CD4-positive, alpha-beta memory T cell (primary cell): ENCODE measurements at places on chromosomes 2 and 18.

DNA sequence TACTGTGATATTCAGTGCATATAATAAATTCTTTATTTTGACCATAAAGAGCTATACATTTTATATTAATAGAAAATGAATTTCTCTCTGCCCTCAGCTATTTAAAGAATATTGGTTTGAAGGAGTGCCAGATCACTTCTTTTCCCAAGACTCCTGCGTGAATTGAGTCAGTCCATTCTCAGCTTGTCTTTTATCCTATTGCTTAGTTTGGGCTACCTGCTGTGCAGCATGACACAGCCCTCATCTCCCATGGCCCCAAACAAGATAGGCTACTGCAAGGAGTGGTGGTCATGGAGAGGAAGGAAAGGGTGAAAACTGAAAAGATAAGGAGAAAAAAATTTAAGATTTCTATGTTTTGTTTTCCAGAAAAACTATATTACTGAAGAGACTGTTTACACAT, 10.1 kb upstream of the FBXO11 start:
- no peak for DNase-seq

- no peak for DNase-seq
These were observed 48.6 kb upstream of the RALBP1 start for GRCh38 chr18:9426753-9427152.

GRCh38 chr2:126748929-126749518, 93.1 kb downstream of the GYPC start:
- DNase-seq, result no peak

DNA sequence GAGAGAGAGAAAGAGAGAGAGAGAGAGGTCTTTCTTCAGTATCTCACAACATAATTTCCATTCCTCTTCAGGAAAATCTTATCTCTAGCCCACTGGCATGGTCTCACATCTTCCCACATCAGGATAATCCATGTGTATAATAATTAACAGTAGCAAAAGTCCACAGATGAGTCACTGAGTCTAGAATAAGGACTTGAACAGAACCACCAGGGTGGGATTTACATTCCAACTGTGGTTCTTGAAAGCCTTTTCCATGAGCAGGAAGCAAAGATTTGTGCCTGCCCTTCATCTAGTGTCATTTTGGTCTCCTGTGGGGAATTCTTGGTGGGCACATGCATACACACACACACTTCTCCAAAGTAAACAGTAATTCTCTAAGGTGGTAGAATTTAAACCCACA, 107.1 kb upstream of the TCF4 start:
- DNase-seq, result no peak

- DNase-seq, result no peak
These were observed 9.1 kb upstream of the MYO5B start for GRCh38 chr18:50203801-50204604.

DNA sequence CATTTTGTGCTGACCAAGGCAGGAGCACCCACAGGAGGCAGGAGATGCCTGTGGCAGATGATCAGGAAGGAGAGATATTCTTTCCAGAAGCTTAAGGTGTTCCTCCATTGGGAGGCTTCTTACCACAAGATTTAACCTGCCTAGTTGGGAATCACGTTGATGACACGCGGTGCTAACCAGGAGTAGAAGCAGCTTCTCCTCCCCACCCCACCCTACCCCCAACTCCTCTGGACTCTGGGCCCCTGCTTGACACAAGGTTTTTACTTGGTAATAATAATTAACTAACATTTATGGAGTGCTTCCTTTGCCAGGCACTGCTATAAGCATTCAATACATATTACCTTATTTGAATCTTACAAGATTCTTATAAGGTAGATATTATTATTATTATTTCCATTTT, 62.5 kb upstream of the PAPOLG start:
- DNase-seq, result no peak

GRCh38 chr2:124289060-124289459, 264.0 kb downstream of the CNTNAP5 start:
- DNase-seq, result no peak
